CD8-positive, alpha-beta memory T cell (primary cell): ENCODE measurements at places on chromosomes 5 and 9.

GRCh38 chr5:142500227-142500905 is 175.5 kb upstream of the SPRY4 start:
- no peak for DNase-seq

DNA sequence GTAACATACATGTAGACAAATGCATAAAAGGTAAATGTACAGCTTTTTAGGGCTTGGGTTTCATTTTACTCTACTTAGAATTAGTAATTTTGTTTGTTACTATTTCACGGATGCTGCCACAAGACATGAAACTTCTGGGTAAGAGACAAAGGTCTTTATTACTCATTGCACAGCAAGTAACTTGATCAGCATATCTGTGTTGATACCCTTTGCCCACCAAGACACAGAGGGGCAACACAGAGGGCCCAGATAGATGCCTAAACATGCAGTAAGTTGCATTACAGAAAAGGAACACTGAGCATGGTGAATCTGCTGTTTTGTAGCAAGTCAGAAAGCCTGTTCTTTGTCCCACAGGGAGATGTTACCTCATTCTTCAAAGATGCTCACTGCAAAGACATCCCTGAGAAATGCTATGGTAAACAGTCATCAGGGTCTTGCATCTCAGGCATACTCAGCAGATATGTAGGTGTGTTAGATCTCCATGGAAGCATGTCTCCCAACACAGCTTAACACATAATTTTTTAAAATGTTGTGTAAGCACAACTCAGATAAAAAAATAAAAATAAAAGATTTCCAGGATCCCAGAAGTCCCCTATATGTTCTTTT is 10.3 kb downstream of the ITGA2 start:
- no peak for DNase-seq

- DNase-seq: no peak
Measured at GRCh38 chr9:123453076-123453667, 97.2 kb downstream of the CRB2 start.

- no peak for DNase-seq
Measured at GRCh38 chr9:32728181-32728580, 55.2 kb upstream of the TMEM215 start.

DNA sequence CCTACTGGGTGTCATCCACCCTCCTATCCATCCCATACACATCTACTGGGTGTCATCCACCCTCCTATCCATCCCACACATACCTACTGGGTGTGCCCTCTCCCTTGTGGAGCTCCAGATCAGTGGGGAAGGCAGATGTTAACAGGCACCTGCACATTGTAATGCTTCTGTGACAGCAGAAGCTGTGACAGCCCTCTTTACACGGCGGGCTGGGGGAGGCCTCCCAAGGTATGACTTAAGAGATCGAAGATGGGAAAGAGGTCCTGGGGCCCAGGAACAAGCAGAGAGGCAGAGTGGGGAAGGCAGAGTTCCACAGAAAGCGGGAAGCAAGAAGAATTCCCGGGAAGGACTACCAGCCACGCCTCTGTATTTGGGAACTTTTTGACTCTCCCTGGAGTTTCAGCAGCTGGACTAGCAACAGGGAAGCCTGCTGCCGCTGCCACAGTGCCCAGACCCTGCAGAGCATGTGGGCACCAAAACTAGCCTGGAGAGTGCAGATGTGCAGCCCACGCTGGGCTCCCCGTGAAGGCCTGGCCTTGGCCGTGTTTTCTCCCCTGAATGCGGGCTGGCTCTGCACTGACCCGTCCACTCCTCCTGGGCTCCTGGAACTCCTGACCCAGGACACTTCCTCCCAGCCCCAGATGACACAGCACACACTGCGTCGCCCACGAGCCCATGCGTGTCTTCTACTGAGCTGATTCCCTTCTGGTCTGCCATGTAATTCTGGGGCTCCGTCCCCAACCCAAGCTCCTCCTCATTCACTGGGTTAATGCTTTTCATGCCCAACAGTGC is 9.3 kb downstream of the TOR1A start:
- DNase-seq: no peak

GRCh38 chr9:112175796-112176315 is 759 bp upstream of the SUSD1 start:
- DNase-seq: no peak

DNA sequence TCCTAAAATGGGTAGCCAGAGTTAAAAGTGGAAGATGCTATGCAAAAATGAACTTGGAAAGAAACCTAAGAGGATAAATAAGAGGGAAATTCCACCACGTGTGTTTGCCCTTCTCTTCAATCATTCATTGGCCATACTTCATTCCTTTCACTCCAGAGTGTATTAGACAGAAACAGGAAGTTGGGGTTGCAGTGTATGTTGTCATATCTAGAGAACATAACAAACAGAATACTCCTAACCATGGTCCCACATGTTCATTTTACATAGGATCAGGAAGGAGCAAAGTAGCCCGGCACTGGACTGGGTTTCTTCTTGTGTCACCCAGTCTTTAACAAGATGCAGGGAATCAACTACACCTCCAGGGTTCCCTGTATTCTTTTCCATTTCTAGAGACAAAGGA is 7.6 kb upstream of the GPBP1 start:
- no peak for DNase-seq

DNA sequence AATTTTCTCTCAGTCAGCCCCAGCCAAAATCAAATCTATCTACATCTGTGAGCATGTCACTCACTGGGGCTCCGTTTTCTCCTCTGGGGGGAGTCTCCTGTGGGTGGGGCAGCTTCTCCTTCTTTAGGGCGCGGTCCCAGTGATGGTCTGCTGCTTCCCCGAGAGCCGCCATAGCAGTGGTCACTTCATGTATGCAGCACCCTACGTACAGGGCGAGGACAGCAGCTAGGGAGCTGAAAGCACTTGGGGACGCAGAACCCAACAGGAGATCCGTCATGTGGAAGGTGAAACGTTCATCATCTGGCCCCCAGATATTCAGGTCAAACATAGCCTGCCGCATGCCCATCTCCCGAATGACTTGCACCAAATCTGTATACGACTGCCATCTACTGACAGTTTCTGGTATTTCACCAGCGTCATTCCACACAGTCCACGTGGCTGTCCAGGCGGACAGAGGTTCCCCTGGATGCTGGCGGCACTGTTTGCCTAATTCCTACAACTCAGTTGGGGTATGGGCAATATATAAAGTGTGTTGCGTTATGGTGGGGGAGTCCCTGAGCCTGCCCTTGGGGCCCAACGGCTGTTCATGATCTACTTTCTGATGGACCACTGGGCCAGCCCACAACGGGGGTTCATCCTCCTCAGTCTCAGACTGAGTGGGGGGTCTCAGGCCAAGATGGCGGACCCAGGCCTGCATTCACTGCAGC is 795.0 kb downstream of the EFNA5 start:
- DNase-seq: no peak

DNA sequence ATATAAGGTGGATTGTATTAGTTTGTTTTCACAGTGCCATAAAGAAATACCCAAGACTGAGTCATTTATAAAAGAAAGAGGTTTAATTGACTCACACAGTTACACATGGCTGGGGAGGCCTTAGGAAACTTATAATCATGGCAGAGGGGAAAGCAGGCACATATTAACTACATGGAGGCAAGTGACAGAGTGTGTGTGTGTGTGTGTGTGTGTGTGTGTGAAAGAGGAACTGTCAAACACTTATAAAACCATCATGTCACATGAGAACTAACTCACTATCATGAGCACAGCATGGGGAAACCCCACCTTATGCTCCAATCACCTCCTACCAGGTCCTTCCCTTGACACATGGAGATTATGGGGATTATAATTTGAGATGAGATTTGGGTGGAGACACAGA is 118.6 kb downstream of the SPEF2 start:
- DNase-seq: no peak

- DNase-seq: no peak
Measured at GRCh38 chr5:159788835-159789331, 127.4 kb upstream of the ADRA1B start.

- DNase-seq: no peak
Measured at GRCh38 chr9:19232823-19233194, 2.3 kb downstream of the DENND4C start.

- DNase-seq: no peak
Measured at GRCh38 chr5:34667705-34668104, 11.6 kb downstream of the RAI14 start.

GRCh38 chr5:173789031-173789920 is 98.9 kb upstream of the CPEB4 start:
- no peak for DNase-seq

DNA sequence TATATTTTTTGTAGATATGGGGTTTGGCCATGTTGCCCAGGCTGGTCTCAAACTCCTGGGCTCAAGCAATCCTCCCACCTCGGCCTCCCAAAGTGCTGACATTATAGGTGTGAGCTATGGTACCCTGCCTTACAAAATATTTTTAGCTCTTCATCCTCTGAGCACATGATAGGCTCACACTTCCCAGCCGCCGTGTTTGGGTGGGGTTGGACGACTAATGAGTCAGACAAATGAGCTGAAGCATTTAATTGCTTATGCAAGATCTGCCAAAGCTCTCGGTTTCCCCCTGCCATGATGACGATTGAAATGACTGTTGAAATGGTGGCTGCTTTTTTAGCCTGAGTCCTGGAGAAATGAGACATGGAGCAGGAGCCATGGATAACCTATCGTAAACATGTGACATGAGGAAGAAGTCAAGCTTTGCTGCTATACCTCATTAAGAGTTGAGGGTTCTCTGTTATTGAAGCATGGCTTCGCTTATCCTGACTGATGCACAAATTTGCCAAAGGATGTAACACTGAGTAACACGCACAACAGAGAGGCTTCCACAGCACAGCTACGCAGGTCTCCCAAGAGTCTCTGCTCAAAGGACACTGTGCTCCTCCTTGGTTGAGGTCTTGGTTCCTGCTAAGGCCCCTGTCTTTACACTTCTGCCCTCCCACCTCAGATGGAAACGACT is 48.2 kb upstream of the GFPT2 start:
- no peak for DNase-seq

- DNase-seq: no peak
Measured at GRCh38 chr9:26657958-26658357, 234.6 kb downstream of the CAAP1 start.

GRCh38 chr9:10168241-10168640 is 444.6 kb downstream of the PTPRD start:
- no peak for DNase-seq

- DNase-seq: no peak
Measured at GRCh38 chr9:133680250-133680975, 44.2 kb downstream of the DBH start.

DNA sequence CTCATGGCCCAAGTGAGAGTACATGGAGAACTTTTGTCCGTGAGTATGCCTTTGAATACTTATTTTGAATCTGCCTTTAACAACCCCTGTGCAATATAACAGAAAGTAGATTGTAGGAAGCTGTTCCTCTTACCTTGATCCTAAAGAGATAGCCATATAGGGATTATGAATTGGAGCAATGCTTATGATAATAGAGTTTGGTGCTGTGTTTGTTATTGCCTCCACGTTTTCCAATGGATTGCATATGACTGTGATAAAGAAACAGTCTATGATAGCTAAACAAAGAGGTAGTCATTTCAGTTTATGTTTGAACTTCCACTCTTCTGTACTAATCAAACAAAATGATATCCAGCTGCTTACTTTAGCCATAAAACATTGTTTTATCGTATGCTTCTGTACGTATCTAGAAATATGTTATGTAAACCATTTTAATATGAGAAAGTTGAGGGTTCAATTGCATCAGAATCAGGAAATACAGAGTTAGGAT is 199.6 kb upstream of the RGMB start:
- DNase-seq: no peak

GRCh38 chr5:94691949-94692348 is 73.5 kb downstream of the SLF1 start:
- no peak for DNase-seq

- no peak for DNase-seq
Measured at GRCh38 chr9:127729522-127730256, 5.4 kb downstream of the TOR2A start.

- DNase-seq: no peak
Measured at GRCh38 chr5:170232786-170233185, at the start of gene C5orf58. Gene C5orf58, plus strand, starts transcription at chr5:170232985. Its CDS starts 1,992 bp downstream, at chr5:170234977.

- no peak for DNase-seq
Measured at GRCh38 chr9:98502976-98503325, 205.8 kb downstream of the GABBR2 start.

DNA sequence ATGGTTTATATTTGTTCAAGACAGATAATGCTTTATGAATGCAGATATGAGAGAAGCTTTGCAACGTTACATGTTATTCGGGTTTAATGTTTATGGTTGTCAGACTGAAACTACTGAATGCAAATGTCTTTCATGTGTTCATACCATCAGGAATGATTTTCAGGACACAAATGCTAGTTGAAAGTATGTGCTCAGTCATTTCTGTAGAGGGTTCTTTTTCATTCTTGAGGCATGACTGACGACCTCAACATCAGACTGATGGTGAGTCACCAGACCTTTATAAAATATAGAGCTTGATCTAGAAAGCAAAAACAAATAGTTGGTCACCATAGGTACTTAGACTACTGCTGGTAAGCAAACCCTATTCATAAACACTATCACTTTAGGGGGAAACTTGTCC is 287.3 kb upstream of the NUDT12 start:
- DNase-seq: no peak

DNA sequence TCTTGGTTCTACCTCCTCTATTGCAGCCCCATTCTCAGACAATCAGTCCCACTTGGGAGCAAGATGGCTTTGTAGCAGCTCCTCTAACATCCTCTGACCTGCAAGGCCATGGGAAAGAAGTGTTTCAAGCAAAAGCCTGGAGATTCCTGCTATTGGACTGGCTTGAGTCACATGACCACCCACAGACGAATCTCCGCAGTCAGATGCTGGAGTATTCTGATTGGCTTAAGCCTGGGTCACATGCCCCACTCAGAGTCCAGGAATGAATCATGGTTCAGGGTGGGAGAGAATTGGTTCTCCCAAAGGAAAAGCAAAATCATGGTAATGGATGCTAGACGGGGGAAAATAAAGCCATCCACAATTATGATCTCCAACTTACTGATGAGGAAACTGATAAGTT is 22.6 kb upstream of the LMX1B start:
- DNase-seq: no peak

DNA sequence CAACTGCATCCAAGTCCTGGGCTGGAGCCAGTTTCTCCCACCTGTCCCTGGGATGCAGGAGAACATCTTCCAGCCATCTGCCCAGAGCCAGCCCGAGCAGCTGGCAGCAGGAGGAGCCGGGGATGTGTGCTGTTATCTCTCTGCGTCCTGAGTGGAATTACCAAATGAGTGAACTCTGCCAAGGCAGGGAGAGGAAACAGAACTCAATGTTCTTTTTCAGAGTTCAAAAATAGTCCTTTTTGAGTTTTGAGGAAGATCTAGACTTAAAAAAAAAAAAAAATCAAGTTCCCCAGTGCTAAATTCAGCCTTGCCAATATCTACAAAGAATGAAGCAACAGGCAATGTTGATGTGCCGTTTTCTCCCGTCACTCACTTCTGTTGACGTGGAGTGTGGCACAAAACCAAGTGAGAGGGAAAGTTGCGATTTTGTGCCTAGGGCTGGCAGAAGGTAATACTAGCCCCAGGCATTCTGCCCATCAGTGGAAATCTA is 56.2 kb downstream of the TMOD1 start:
- no peak for DNase-seq
